T-helper 2 cell treated with Interferon-gamma antibody and Interleukin-4, amounts not matched to agents 100 ng/mL and 5 ng/mL, for 36 hours (primary cell): ENCODE measurements at places on chromosomes 1 and 21. TPM values are rescaled to one million over a fixed set of nuclear protein-coding genes. Genes with fewer than 3 reads are reported as not detected.

The KRTAP19-3 gene
- not detected in 2 replicates for total RNA-seq

The RSPO1 gene
- total RNA-seq, result not detected in 2 replicates

The SDHB gene
- 75.4 and 81.0 TPM in 2 replicates for total RNA-seq

The OTUD3 gene
- total RNA-seq, result 12.5 and 14.2 TPM in 2 replicates

The AUNIP gene
- total RNA-seq, result 6.5 and 6.6 TPM in 2 replicates

The LHX8 gene
- total RNA-seq, result not detected in 2 replicates

The CD58 gene
- 37.1 and 38.1 TPM in 2 replicates for total RNA-seq

The MIB2 gene
- total RNA-seq, result 27.8 and 31.4 TPM in 2 replicates

The ZBTB8B gene
- not detected in 2 replicates for total RNA-seq

The MPL gene
- total RNA-seq, result not detected in 2 replicates

The VHLL gene
- 0.30 and 0.34 TPM in 2 replicates for total RNA-seq
